ENCODE measurements at places on chromosomes 13 and 19.

DNA sequence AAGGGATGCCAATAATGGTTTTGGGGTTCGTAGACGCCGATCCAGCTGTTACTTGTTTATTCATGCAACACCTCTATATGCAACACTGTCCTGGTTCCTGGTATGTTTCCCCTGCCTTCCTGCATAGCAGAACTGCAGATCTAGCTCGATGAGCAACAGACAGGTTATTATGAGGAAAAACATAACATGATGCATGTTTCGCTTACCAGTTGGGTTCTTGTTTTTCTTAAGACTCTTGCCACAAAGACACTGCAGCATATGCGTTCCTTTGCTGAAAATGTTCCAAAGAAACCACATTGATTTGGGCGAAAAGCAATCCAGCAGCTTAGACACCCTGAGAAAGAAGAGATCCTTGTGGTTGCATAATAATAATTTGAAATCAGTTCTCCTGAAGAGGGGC lies 583 bp downstream of the FGF14 start:
- DNase-seq: no peak

- DNase-seq: no peak
These were observed 1019.0 kb downstream of the DIAPH3 start for GRCh38 chr13:59144700-59145099.

- no peak for DNase-seq
These were observed 34.6 kb upstream of the SLC10A2 start for GRCh38 chr13:103100830-103101229.

DNA sequence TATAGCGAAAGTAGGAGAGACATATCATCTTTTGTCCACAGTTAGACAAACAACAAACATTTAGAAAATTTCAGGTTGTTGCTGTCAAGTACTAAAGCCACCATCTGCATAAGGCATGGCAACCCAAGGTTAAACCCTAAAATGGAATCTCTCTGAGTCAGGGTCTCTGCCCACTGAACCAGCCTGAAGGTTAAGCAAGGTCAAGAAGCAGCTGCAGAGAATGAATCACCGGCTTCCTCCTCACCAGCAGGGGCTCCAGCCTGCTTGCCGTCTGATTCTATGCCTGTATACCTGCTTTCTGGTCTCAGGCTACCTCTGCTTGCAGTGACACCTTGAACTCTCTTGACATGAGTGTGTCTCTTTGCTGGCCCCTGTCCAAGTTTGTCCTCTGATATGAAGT lies 726.2 kb upstream of the SGCG start:
- no peak for DNase-seq

DNA sequence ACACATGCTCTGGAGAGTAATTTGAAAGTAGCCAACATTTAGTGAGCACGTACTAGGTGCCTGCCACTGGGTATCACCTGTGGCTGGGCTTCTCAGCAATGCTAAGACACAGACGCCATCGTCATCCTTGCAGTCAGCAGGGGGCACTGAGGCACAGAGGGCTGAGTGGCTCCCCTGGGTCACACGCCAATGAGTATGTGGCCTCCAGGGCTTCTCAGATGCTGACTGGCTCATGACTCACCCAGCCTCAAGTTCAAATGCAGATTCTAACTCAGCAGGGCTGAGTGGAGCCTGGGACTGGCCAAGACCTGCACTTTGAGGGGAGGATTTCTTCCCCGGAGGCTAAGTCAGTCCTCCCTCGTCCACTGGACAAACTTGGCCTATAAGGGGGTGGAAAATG lies 115.1 kb upstream of the CACNA1A start:
- DNase-seq: no peak

GRCh38 chr13:112813552-112813951 lies 123.7 kb downstream of the ATP11A start:
- DNase-seq: no peak

DNA sequence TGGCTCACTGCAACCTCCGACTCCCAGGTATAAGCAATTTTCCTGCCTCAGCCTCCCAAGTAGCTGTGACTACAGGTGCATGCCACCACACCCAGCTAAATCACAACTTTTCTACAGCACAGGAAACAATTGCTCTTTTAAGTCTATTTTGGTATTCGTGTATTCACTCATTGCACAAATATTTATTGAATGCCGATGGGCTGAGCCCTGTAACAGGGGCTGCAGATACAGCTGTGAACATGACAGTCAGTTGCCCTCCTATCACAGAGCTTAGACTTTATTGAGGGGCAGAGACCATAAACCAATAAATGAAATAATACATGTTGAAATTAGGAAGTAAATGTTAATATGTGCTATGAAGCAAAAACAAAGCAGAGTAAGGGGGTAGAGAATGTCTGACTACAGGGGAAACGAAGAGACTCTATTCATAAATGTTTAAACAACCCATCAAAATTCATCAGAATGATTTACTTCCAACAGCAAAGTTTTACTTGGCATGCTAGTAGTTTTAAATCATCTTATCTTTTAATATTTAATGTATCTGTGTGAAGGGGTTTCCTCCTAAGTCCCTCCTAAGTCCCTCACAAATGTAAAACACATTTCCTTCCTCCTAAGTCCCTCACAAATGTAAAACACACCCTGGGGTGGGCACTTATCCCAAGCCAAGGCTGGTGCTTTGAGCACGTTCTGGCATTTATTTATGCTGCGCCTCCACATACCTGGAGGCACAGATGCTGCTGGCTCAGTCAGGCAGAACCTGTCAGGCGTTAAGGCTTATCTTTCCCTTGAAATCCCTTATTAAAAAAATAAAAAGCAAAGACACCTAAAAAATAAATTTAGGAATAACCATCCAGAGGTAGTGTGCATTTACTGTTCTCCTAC lies 140.8 kb downstream of the MIPEP start:
- DNase-seq: no peak

- no peak for DNase-seq
These were observed at the start of gene SULT2A1 for GRCh38 chr19:47886010-47886559. TSS of gene SULT2A1 (minus strand) at chr19:47886315. CDS start at chr19:47886257, 58 bp downstream.

DNA sequence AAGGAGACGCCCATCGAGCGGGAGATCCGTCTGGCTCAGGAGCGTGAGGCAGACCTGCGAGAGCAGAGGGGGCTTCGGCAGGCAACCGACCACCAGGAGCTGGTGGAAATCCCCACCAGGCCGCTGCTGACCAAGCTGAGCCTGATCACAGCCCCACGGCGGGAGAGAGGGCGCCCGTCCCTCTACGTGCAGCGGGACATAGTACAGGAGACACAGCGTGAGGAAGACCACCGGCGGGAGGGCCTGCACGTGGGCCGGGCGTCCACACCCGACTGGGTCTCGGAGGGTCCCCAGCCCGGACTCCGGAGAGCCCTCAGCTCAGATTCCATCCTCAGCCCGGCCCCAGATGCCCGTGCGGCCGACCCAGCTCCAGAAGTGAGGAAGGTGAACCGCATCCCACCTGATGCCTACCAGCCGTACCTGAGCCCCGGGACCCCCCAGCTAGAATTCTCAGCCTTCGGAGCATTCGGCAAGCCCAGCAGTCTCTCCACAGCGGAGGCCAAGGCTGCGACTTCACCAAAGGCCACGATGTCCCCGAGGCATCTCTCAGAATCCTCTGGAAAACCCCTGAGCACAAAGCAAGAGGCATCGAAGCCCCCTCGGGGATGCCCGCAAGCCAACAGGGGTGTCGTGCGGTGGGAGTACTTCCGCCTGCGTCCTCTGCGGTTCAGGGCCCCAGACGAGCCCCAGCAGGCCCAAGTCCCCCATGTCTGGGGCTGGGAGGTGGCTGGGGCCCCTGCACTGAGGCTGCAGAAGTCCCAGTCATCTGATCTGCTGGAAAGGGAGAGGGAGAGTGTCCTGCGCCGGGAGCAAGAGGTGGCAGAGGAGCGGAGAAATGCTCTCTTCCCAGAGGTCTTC lies 7.1 kb downstream of the MISP start:
- no peak for DNase-seq

DNA sequence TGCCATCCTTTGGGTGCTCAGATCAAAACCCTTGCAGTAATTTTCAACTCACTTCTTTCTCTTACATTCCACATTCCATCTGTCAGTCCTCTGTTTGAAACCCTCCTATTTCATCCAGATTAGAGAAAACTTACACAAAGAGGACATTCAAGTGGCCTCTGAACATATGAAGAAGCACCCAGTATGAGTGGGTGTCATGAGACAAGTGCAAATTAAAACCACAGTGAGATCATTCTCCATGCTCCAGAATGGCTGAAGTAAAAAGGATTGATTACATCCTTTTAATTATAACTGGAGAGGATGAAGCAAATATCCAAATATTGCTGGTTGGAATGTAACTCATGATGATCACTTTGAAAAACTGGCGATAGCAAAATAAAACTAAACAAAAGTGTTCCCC lies 96.5 kb downstream of the MIPEP start:
- DNase-seq: no peak

DNA sequence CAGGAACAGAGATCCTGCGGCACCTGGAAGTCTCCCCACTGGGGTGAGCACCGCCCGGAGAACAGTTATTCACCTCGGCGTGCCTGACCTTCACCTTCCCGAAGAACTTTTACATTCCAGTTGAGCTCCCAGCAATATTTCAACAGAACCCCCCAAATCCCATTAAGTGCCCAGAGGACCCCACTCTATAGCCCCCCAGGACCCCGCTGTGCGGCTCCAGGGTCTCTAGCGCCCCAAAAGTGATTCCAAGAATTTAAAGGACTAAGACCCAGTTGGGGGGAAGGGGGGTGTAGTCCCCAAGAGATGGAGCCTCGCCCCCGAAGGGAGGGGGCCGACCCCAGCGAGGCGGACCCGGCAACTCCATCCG lies 480 bp downstream of the GPR108 start:
- DNase-seq: no peak

GRCh38 chr13:110869805-110870706 lies 44.8 kb downstream of the ANKRD10 start:
- no peak for DNase-seq

- no peak for DNase-seq
These were observed 33.5 kb upstream of the DCT start for GRCh38 chr13:94513026-94513425.

GRCh38 chr13:110942248-110942981 lies 27.5 kb upstream of the ANKRD10 start:
- no peak for DNase-seq

DNA sequence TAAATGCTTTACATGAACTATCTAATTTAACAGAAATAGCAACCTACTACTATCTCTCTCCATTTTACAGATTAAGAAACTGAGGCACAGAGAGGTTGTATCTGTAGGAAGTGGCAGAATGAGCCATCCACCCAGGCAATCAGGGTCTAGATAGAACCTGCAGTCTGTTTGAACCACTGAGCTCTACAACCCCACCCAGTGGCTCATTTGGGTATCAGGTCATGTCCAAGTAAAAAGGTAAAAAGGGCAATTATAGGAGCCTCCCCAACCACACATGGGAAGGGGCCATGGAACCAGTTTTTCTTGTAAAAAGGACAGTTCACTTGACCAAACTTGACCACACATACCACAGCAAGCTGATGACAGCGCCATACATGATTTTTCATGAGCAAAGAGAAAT lies 92.9 kb upstream of the SGCG start:
- no peak for DNase-seq

GRCh38 chr13:48939728-48940127 lies 36.0 kb upstream of the FNDC3A start:
- DNase-seq: no peak

- no peak for DNase-seq
These were observed 2.0 kb downstream of the FARP1 start for GRCh38 chr13:98144801-98145350.

DNA sequence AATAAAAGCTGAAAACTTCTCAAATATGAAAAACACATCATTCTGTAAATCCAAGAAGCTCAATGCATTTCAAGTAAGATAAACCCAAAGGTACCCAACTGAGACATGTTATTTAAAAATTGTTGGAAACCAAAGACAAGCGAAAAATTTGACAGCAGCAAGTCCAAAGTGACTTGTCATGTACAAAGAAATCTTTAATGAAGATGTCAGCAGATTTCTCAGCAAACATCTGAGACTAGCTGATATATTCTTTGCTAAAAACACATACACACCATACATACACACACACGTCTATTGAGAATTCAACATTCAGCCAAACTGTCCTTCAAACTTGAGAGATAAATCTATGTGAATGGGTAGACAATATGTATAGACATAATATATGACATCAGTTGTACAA lies 5.7 kb upstream of the ZNF222 start:
- DNase-seq: no peak

GRCh38 chr13:113468472-113469201 lies 15.3 kb upstream of the ADPRHL1 start:
- no peak for DNase-seq

GRCh38 chr19:13865571-13866462 lies 11.1 kb upstream of the NANOS3 start:
- no peak for DNase-seq

DNA sequence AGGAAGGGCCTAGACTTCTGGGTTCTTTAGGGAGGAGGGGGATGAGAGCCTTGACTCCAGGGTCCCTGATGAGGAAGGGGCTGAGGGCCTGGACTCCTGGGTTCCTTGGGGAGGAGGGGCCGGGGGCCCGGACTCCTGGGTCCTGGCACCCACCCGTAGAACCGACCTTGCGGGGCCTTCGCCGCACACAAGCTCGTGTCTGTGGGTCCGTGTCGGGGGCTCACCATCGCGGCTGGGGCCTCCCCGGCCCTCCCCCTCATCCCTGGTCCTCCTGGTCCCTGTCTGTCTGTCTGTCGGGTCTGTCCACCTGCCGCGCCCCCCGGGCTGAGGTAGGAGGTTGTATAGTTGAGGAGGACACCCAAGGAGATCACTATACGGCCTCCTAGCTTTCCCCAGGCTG lies 662 bp upstream of the SPACA6 start:
- DNase-seq: no peak

GRCh38 chr13:50189450-50189849 lies 174.2 kb downstream of the KCNRG start:
- DNase-seq: no peak

GRCh38 chr13:29509999-29510589 lies 85.4 kb downstream of the SLC7A1 start:
- no peak for DNase-seq

GRCh38 chr19:49340069-49340864 lies 5.1 kb downstream of the CD37 start:
- no peak for DNase-seq

DNA sequence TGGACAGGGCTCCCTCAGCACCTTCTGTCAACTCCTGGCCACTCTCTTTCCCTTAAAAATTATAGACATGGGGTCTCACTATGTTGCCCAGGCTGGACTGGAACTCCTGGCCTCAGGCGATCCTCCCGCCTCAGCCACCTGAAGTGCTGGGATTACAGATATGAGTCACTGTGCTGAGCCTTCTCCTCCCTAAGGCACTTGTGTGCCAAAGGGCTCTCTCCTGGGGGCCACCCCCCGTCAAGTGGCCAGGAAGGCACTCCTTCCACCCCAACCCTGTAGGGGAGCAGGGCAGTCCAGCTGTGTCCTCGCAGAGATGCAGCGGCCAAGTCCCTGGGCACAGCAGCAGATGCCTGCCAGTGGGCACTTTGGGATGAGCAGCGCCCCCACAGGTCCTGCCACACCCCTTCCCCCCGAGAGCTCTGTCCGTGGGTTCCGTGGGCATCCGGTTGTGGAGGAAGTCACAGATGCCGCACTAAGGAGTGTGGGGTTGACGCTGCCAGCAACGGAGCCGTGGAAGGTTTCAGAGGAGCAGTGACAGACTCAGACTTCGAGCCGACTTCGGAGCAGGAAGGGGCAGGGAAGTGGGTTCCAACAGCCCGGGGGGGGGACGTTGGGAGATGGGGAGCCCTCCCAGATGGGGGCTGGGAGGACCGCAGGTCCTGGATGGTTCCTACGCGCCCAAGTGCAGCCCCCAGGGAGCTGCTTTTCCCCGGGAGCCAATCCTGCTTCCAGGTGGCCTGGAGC lies 3.3 kb upstream of the UQCR11 start:
- no peak for DNase-seq
